Activated CD4-positive, CD25-positive, alpha-beta regulatory T cell (primary cell): ENCODE measurements at places on chromosomes 7 and 10.

- no peak for DNase-seq
Observed at GRCh38 chr10:29805134-29805723, 170.5 kb upstream of the SVIL start.

GRCh38 chr7:142885311-142886230 lies at the start of gene TRPV6:
Gene TRPV6, minus strand, starts transcription at chr7:142885745.
- DNase-seq, result no peak

GRCh38 chr7:155725006-155725355 lies 80.5 kb downstream of the RBM33 start:
- no peak for DNase-seq

DNA sequence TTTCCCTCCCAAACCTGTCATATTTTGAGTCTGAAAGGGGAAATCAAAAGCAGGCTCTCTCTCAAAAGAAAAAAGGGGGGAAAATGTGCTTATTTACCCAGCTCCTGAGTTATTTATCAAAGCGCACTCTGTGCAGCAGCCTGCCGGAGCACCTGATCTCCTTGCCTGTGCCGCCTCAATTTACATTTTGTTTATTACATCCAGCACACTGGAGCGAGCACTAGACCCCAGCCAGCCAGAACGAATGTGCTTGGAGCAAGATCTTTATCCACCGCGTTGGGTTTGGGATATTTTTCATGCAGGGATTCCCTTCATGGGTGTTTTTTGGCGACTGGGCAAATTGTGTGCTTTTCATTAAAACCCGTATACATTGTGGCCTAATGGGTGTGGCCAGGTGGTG lies 161.9 kb upstream of the INSYN2A start:
- DNase-seq, result no peak

DNA sequence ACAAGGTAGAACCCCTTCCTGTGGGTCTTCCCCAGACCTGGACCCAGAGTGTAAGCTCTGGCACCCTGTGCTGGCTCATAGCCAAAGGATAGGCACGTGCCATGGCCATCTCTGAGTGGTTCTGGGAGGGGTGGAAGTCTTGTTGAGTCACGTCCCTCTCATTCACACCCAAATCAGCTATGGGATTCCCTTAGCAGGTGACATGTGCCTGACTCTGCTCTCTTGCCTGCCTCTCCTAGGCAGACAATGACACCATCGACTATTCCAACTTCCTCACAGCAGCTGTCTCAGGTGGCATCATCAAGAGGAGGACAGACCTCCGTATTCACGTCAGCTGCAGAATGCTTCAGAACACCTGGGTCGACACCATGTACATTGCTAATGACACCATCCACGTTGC lies 59.8 kb downstream of the C10orf120 start:
- DNase-seq, result no peak

- DNase-seq, result no peak
Observed at GRCh38 chr10:14048930-14049613, 281.7 kb downstream of the FRMD4A start.

DNA sequence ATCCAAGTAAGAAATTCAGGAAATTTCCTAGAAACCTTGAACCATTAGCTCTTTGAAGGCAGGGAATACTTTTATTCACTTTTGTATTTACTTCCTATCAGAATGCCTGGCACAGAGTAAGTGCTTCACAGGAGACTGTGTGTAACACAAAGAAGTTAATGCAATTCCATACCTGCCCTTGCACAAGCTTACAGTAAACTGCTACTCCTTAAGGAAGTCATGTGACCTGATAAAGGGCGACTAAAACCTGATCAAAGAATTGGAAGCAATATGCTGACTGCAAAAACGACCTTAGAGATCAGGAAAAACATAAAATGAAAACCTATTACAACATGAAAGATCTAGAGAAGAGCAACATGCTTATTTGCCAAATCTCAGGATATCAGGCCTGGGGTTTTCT lies 178.2 kb upstream of the HPS1 start:
- no peak for DNase-seq

DNA sequence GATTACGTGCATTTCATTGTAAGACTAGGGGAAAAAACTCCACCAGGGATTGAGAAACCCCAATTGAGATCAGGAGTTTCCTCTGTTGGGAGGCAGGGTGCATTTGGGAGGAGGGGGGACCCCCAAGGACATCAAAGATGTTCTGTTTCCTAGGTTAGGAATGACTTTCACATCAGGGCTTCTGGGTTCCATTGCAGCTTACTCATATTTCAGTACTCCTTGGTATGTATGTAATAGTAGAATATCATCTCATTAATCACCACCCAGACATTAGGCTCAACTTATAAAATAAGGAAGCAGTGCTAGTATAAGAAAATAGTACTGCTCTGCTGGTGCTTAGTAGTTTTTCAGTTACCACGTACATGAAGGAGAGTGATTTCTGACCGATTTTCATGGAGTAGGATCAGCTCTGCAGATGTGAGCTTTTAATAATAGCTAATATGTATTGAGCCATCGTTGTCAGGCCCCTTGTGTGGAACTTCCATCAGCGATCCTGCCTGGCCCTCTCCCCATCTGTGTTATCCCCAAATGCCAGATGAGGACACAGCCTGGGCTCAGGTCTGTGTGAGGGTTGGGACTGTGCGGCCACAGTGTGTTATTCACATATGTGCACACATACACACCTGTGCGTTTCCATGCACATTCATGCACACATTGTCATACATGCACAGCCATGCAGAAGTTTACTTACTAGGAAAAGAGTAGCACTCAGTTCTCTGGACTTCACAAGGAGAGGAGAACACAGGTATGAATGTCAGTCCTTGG lies 23.5 kb downstream of the UPP1 start:
- no peak for DNase-seq

DNA sequence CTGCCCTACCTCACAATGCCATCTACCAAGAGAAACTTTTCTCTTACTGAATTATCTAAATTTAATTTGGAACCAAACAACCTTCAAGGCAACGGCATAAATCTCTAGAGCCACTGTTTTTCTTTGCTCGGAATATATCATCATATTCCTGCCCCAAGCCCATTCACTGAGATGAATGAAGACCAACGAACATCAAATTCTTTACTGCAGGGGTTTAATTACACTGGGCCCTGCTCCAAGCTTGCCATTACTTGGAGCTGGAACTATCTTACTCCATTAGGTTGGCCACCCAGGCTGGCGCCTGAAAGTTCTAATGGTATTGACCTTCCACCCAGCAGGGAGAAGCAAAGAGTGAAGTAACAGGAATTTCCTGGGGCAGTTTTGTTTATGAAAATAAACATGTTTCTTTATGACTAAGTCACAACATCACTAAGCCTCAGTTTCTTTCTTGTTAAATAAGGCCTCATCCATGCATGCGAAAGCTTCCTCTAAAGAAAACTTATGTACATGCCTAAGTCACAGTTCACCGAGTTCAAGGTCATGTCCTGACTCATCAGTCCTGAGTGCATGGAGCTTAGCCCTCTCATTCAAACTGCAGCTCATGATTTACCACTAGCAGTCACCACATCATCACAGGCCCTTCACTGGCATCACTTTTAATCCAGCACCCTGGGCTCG lies 42.1 kb upstream of the ANAPC16 start:
- no peak for DNase-seq

DNA sequence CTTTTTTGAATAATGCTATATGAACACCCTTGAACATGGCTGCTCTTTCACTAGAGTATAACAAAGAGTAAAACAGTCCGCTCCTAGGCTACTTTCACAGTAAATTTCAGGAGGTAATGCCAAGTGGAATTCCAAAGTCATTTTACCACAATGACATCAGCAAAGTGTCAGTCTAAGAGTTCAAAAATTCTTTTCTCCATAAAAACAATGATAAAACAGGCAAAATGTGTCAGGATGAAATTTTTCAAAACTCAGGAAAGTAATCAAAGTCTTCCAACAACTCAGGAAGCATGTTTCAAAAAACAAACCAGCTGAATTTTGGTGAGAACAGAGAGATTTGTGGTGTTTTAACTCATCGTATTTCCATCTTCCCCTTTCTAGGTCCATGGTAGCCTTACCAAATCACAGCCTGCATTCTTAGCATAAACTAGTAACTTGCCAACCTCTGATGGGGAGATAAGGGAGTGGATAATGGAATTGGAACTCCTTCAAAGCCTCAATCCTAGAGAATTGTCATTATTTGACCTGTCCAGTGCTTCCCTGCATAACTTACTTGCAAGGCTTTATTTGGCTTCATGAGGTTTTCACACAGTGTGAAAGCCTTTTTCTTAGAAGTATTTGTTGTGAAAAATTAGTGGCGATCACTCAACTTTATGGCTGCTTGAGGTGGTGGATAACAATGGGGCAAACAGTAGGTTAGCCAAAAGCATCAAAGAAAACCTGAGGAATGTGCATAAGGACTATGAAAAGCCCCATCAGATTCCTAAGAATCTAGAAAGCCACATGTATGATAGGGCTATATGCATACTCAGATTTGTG lies 302.7 kb downstream of the HDAC9 start:
- DNase-seq, result no peak
